ENCODE measurements at places on chromosomes 2 and 18.

DNA sequence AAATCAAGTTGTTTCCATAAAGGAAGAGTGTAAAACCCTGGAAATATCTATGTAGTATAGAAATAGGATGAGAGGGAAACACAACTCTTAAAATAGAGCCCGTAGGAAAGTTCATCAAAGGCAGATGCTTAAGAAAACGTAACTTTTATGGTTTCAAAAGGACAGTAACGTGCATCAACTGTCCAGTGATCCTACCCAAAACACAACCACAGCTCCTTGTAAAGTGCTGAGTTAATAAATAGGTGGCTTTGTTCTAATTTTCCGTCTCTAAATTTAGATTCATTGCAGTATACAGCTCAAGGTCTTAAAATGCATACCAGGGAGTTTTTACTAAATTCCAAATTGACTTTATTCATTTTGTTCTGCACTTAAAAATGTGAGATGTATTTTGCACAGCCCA lies 282.1 kb upstream of the ID2 start:
- DNase-seq = no peak

DNA sequence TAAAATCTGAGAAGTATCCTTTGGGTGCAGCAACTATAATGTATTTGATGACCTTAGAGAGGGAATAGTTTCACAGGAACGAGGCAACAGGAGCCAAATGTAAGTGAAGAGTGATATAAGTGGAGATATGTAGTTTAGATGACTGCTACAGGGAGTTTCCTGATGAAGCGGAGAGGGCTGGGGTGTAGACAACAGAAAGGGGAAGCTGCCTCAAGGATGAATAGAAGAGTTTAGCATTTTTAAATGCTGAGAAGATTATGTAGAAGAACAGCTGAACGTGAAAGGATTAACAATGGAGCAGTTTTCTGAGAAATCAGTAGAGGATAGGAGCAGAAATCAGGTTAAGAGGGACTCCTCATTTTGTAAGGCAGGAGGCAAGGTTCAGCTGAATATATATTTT lies 133.3 kb downstream of the LCLAT1 start:
- DNase-seq = no peak

DNA sequence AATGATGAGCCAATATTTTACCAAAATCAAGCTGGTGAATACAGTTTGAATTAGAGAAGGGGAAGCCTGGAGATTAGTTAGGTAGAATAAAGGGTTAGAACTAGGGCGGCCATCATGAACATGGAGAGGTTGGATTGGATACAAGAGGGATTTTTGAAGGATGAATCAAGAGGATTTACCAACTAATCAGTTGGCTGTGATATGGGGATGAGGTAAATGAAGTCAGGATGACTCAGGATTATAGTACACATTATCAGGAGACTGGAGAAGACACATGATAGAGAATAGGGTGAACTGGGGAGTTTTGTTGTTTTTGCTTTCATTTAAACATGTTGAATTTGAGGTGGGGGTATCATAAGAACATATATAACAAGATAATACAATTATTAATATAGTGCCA lies 73.8 kb upstream of the PROKR1 start:
- no peak for DNase-seq

- DNase-seq = no peak
Observed at GRCh38 chr18:36769611-36770314, 59.0 kb downstream of the TPGS2 start.

- no peak for DNase-seq
Observed at GRCh38 chr18:24031916-24032315, 17.4 kb downstream of the TTC39C start.

- no peak for DNase-seq
Observed at GRCh38 chr2:164335947-164336346, 285.3 kb downstream of the GRB14 start.

DNA sequence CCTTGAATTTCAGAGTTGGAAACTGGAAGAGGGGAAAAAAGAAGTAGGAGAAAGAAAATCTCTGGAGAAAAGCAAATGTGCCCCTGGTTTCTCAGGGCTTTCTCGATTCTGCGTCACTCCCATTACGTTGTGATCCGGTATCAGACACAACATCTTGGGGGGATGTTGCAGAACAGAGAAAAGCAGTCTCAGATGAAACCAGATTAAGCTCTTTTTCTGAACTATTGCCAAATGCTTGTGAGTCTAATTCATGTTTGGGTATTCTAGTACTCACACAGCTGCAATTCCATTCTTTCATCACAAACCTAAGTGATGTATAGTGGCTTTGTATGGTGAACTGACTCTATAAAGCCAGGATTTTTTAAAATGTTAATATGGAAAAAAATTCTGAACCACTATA lies 233.2 kb downstream of the TCF4 start:
- no peak for DNase-seq

DNA sequence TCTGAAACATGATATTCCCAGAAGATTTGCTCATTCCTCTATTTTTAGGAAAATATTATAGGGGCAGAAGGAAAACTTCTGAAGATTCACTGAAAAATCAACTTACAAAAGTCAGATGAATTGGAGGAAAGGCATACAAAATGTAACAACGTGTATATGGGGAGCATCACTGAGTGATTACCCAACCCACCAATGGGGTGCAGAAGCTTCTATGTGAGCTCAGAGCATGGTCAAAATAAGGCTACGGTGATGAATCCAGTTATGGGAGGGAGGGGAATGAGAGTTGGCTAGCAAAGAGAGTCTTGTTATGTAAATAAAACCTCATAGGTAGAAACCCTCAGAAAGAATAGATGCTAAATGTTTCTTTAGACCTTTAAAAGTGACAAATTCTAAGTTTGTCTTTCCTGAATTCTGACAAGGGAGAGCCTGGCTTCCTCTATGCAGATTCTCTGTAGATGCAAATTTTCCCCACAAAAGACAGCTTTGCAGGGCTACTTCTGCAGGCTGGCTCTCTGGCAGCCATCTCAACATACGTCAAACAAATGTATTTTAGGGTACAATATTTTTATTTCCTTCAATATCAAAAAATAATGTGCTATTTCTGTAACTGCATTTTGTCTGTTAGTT lies 171.4 kb upstream of the NDUFV2 start:
- no peak for DNase-seq

DNA sequence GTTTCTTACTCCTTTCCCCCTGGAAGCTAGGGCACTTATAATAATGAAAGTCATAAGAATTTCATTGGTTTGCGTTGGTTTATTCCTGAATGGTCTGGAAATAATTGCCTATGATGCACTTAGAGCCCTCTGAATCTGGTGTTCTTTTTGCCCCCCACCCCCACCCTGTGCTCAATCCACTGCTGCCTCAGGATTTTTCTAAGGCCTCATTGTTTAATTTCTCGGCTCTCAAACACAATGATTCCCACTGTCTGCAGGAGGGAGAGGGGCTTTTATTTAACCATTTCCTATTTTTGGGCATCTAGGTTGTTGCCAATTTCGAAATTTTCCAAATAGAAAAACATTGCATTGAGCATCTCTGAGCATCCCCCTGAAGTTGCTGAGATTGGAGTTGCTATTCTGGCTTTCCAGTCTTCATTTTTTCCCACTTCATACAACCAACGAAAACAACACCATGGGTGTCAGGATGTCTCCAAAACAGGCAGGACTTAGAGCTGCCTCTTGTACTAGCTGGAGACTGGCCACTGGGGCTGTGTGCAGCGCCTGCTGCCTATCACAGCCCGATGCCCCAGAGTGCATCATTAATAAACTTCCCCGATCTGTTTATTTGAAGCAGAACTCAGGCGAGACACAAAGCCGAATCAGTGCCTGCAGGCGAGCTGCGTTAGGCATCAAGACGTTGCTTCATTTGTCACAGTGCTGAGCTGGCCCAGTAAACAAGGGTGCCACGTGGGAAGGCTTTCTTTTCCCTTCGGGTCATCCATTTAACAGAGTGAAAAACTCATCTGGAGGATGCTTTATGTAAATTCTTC lies 1.8 kb upstream of the PCARE start:
- no peak for DNase-seq

- DNase-seq = no peak
Observed at GRCh38 chr2:236527159-236527630, 42.4 kb upstream of the ACKR3 start.

DNA sequence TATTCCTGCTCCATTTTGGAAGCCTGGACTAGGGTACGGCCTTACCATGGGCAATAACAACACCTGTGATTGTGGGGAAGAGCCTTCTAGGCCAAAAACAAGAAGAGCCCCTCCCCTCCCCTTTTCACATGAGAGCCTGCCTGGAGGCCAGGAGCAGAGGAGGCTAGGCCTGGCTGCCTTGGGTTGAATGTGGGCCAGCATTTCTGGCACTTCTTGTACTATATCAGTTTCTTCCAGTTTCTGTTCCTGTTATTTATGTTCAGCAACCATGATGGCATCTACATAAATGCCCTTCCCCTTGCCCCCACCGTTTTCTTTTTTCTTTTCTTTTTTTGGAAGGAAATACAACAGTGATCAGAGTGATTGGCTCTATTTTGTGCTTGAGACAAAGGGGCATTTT lies 58.4 kb downstream of the KCTD18 start:
- no peak for DNase-seq

Data from activated naive CD4-positive, alpha-beta T cell treated with Interleukin-2 at 50 U/mL for 16 hours (primary cell).